ENCODE measurements at places on chromosomes 5 and 9. TPM values are rescaled to one million over a fixed set of nuclear protein-coding genes. Genes with fewer than 3 reads are reported as not detected.

MLANA gene
- 1.1 TPM for polyA plus RNA-seq

TLR4 gene
- 8.7 TPM for polyA plus RNA-seq

ANKRD34B gene
- polyA plus RNA-seq: 0.44 TPM

CATSPER3 gene
- polyA plus RNA-seq: 1.0 TPM

- DNase-seq: no peak
Measured at GRCh38 chr9:13705918-13706317, 426.4 kb upstream of the MPDZ start.

DNA sequence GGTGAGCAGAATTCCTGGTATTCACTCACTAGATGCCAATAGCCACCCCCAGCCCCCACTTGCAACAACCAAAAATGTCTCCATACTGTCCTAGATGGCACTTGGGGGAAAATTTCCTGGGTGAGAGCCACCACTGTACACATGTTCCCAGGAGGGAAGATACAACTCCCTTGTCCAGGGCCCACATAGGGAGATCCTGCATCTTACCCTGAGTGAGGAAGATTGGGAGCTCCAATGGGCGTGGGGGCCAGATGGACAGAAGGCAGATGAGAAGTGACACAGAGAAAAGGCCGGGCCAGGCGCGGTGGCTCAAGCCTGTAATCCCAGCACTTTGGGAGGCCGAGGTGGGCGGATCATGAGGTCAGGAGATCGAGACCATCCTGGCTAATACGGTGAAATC lies 12.3 kb upstream of the IPPK start:
- DNase-seq: no peak

- DNase-seq: no peak
Measured at GRCh38 chr9:98101868-98102273, 17.2 kb downstream of the TRIM14 start.

- DNase-seq: no peak
Measured at GRCh38 chr5:98401656-98402055, 371.8 kb upstream of the RGMB start.

DNA sequence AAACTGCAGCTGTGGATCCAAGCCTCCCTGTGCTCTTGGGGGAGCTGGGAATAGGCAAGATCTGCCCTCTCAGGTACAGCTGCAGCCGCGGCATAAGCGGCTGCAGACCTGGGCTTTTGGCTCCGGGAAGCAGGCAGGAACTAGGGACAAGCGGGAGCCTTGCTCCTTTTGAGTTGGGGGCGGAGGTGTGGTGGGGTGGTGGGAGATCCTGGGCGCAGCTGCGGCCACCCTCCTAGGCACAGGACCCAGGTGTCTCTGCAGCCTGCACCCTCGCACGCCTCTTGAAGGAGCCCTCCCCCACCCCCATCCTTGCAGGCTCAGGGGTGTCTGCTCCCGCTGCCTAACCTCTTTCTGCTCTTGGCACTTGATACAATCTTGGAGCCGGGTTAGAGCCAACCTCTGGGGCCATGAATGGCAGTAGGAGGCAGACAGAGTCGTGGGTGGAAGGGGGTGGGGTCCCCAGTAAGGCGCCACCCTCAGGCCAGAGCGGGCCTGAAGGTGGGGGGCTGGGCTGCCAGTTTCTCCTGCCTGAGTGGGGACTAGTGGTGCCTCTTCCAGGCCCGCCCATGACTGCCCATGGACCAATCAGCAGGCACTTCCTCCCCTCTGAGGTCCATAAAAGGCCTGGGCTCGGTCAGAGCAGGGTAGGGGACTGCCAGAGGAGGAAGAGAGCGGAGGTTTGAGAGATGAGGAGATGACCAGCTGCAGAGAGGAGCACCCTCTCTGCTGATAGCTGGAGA lies 267.6 kb upstream of the TNC start:
- DNase-seq: no peak

- DNase-seq: no peak
Measured at GRCh38 chr9:138044485-138045383, 167.2 kb downstream of the CACNA1B start.

DNA sequence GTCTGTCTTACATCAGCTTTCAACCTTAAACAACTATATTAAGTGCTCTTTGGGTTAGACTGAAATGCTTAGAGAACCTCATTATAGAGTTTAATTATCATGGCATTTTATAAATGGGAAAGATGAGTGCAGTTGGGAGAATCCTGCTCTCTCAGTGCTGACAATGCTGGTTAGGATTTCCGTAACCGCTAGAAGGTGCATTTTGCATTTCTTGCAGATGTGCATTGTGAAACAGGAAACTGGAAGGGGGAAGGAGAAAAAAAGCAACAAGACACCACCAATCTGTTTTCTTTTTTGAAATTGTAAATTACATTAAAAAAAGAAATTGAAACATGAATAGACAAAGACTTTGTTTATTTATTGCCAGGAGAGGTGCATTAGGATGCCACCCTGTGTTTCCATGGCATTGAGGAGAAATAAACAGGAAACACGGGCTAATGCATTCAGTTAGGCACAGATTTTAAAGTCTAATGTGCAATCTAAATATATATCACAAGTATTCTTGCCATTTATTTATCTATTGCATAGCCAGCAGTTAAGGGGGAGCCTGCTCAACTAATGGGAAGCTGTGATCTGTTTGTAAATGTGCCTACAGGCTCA lies 478.9 kb downstream of the PSAT1 start:
- DNase-seq: no peak

DNA sequence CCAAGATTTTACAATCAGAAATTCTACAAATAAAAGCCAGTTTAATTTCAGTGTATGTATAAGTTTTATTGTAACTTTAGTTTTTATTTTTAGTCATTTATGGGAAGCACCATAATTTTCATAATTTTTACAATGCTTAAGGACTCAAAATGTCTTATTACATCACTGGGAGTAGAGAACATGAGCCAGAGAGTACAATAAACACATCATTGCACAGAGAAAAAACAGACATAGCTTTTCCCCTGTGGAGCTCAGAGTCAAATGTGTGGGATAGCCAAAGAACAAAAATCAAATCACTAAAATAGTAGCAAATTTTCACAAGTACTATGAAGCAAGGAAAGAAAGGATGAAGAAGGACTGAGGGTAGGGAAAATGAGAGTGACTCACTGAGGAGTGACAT lies 5.5 kb upstream of the JAKMIP2 start:
- DNase-seq: no peak

- no peak for DNase-seq
Measured at GRCh38 chr9:90645721-90646120, 3.1 kb upstream of the DIRAS2 start.

DNA sequence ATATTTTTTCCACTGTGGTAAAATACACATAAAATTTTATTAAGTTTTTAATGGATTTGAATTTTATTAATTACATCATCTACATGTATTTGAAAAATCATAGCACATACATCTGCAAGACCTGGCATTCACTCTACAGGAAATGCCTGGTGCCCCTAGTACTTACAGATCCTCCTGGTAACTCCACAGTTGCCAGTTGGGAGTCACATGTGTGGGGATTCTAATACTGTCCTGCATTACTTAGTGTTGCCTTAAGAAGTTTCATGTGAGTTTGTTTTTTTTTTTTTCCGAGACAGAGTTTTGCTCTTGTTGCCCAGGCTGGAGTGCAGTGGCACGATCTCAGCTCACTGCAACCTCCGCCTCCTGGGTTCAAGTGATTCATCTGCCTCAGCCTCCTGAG lies 18.1 kb downstream of the KDM3B start:
- no peak for DNase-seq

Measured in renal pelvis (tissue), 12 donors.